ENCODE measurements at places on chromosomes 11 and 22.

- DNase-seq: no peak
These were observed 12.4 kb upstream of the ETS1 start for GRCh38 chr11:128599729-128600128.

- DNase-seq: no peak
These were observed 7.3 kb upstream of the SYCE3 start for GRCh38 chr22:50569896-50570535.

- no peak for DNase-seq
These were observed at the start of gene SLC43A1 for GRCh38 chr11:57515332-57516060. Gene SLC43A1, minus strand, starts transcription at chr11:57515702. Its CDS starts 1,591 bp downstream, at chr11:57514111.

GRCh38 chr11:9568854-9569587, 4.4 kb upstream of the WEE1 start:
- no peak for DNase-seq

DNA sequence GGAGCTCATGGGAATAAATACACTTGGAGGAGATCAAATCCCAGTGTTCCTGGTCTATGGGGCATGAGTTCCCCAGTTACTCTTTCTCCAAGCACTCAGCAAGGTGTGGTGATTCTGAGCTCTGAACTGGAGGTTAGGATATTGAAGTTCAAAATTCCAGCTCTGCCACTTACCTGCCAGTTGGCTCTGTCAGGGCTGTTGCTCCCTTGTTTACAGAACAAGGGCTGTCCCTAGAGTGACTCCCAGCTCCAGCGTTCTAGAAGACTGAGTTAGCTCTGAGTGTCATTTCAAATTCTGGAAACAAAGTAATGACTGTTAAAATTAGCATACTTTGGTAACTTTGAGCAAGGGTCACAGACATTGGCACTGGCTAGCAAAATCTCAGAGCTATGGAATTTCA, 69.7 kb upstream of the ZBED5 start:
- DNase-seq: no peak

GRCh38 chr11:19632499-19632834, 80.2 kb upstream of the NAV2 start:
- DNase-seq: no peak

DNA sequence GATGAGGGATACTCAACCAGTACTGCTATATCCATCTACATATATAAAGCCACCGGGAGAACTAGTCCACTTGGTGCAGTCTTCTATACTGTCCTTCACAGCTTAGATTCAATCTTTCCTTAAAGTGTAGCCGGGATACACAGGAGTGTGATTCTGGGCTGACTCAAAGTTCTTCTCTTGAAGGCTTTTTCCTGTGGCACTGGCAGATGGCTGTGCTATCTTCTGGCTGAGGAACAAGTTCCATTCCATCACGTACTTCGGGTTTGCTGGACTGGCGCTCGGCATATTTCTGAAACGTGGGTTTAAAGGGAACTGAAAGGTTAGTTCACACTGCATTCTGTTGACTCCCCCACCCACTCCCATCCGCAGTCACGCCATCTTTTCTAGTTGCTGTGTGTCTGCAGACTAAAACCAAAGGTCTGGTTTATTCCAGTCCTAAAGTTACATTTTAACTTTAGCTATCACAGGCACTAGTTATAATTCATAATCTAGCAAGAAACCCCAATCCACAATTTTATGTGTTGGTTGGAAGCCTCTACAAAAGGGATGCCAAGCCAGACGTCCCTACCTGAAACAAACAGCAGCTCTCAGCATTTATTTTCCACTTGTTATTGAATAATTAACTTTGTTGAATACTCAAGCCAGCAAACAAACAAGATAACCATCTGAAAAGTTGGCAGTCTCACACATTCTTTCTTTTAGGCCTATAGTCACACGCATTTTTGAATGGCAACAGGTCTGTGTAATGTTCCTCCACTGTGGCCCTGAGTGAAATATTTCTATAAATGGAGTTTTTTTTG, 7.5 kb upstream of the C11orf65 start:
- no peak for DNase-seq

- DNase-seq: no peak
These were observed 24.0 kb downstream of the PISD start for GRCh38 chr22:31637891-31638618.

DNA sequence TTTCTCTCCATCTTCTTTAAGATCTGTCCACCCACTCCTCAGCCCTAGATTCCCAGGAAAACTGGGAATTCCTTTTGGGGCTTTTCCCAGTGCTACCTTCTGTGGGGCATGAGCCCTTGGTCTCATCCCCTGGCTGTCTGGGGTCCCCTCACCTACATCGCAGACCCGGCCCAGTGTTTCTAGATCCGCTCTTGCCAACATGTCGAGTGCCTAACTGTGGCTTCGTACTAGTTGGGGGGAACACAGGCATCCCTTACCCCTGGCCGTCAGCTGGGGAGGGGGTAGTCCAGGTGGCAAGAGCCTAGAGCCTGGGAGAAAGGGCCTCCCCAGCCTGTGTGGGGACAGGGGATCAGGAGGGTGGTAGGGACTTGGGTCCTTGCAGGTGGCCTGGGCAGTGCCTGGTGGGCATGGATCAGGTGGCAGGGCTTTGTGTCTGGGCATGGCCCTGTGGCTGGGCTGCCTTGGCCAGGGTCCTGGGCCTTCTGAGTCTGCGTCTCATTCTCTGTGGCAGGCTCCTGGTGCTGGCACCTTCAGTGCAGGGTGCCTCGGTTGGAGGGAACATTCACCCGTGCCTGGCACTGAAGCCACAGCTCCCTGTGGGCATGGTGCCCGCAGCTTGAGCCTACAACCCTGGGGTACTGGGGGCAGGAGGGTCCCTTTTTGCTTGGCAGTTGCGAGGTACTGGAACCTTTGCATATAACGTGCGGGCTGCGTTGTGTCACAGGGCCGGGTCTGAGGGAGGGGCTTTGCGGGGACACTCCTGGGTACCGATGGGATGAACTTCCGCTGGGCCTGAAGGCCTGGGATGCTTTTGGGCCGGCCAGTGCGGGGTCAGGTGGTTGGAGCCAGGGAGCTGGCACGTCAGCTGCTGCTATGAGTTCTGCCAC, 4.1 kb downstream of the KCNQ1 start:
- DNase-seq: no peak

GRCh38 chr22:36224245-36224644, 15.1 kb downstream of the APOL2 start:
- no peak for DNase-seq

- DNase-seq: no peak
These were observed 11.1 kb upstream of the VPS37C start for GRCh38 chr11:61172356-61172755.

GRCh38 chr11:117979481-117980211, 6.5 kb upstream of the IL10RA start:
- DNase-seq: no peak

GRCh38 chr11:44367452-44367851, 57.5 kb upstream of the ALX4 start:
- no peak for DNase-seq

GRCh38 chr11:83815736-83816135, 529.6 kb upstream of the CCDC90B start:
- no peak for DNase-seq

GRCh38 chr11:85745626-85746025, 59.6 kb upstream of the CCDC89 start:
- no peak for DNase-seq

- no peak for DNase-seq
These were observed 9.0 kb downstream of the RCOR2 start for GRCh38 chr11:63907808-63908530.

- DNase-seq: no peak
These were observed 1.9 kb upstream of the CARD16 start for GRCh38 chr11:105046898-105047579.

DNA sequence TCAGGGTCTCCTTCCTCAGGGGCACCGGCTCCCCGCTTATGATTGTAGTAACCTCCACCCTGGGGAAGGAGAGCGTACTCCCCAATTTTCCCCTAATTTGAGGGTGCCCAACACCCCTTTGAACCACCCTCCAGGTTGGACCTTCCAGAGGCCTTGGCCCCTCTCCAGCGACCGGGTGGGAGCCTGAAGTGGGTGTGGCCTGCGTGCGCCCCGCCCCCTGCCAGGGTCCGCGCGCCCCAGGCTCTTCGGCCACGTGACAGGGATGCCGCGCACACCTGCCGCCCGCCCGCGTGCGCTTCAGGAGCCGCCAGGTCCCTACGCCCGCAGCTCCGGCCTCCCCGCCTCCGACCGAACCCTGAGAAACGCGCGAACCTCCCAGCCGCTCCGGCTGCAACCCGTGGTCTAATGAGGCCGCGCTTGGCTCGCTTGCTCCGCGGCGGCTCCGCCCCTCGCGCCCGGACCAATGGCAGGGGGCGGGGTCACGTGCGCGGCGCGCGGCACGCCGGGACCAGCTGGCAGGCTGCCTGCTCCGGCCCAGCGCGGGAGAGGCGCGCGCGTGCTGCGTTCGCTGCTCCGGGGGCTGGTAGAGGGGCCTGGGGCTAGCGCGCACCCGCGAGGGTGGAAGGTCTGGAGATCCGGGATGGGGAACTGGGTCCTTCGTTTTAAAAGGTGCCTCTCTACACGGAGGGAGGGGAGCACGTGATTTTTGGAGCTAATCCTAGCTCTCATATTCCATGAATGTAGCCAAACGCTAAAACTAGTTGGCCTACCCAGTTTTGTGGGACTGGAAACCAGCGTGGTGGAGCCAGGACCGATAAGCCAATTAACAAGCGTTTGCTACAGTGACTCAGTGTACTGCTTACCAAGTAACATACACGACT, at the start of gene FOXRED2:
FOXRED2 (minus strand) TSS at position 404 of the 881 bp plus-strand sequence. CDS start 618 bp downstream, outside the sequence.
- DNase-seq: peak; percentile 84

GRCh38 chr11:34890812-34891211, 25.4 kb downstream of the APIP start:
- no peak for DNase-seq

- no peak for DNase-seq
These were observed 11.8 kb upstream of the APLNR start for GRCh38 chr11:57248780-57249383.

GRCh38 chr11:41102471-41102870, 357.0 kb downstream of the LRRC4C start:
- no peak for DNase-seq

DNA sequence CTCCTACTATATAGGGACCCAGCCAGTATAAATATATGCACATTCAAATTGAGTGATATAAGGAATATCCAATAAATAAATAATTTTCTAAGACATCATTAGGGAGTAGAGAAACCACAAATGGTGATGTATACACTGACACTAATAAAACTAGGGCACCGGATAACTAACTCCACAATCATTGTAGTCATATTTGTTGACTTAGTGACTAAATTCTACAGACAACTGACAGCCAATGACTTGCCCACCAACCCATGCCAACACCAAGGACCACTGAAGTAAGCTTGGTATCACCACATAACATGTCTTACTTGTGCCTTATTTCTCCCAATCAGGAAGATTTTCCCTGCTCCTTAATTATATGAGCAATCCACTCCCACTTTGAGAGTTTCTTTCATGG, 139.6 kb upstream of the TRPC6 start:
- no peak for DNase-seq

GRCh38 chr11:114296605-114297372, 590 bp downstream of the NNMT start:
- DNase-seq: no peak

GRCh38 chr11:1772270-1773130, 8.8 kb upstream of the CTSD start:
- no peak for DNase-seq

GRCh38 chr11:118045191-118045590, 31.7 kb upstream of the TMPRSS4 start:
- DNase-seq: no peak

DNA sequence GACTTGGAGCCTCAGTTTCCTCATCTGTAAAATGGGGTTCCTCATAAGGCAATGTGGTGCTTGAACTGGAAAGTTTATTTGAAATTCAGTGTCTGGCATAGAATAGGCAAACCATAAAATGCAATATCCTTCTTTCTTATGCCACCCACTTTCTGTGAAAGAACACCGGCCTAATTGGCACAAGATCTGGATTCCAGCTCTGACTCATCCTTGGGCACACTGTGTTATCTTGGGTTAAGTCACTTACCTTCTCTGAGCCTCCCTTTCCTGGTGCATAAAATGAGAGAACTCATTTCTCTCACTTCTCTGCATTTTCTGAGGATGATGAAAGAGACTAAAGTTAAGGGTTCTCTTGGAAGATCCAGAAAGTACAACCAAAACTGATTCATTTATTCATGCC, 5.1 kb downstream of the INSC start:
- no peak for DNase-seq

DNA sequence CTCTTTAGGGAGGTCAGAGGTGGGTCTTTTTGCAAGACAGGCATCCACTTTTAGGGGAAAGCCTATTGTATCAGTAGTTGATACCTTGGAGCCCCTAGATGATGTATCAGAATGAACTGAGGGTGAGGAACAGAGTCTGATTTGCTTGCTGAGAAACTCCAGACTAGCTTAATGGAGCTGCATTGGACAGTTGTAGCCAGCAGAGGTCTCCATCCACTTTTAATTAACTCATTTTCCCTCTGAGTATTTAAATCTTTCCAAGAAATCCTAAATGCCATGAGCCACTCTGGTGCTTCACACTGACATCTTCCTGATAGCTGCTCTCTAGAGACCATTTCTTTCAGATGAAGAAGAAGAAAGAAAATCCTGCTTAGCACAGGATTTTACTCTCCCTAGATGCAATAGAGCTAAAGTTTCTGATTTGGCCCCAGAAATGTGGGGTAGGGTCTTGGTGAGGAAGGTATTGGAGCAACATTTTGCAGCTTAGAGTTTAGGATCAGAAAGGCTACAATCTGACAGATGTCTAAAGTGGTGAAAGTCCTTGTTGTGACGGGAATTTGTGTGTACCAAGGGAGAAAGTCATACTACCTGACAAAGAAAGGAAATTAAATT, 38.0 kb downstream of the EXT2 start:
- DNase-seq: no peak

- no peak for DNase-seq
These were observed 135.2 kb upstream of the NAV2 start for GRCh38 chr11:19577391-19577975.

- no peak for DNase-seq
These were observed 4.4 kb downstream of the ALX4 start for GRCh38 chr11:44305470-44306051.

GRCh38 chr11:43905813-43906241, 25.2 kb downstream of the ALKBH3 start:
- no peak for DNase-seq

- no peak for DNase-seq
These were observed 52.1 kb upstream of the NFRKB start for GRCh38 chr11:129947474-129947873.

GRCh38 chr11:92703449-92703830, 266.0 kb upstream of the MTNR1B start:
- no peak for DNase-seq

- DNase-seq: no peak
These were observed 100.8 kb upstream of the TTC12 start for GRCh38 chr11:113213549-113213948.

GRCh38 chr22:49066619-49067018, 761.1 kb downstream of the BRD1 start:
- DNase-seq: no peak
